ENCODE measurements at places on chromosomes 3 and 15. TPM values are rescaled to one million over a fixed set of nuclear protein-coding genes. Genes with fewer than 3 reads are reported as not detected.

DNA sequence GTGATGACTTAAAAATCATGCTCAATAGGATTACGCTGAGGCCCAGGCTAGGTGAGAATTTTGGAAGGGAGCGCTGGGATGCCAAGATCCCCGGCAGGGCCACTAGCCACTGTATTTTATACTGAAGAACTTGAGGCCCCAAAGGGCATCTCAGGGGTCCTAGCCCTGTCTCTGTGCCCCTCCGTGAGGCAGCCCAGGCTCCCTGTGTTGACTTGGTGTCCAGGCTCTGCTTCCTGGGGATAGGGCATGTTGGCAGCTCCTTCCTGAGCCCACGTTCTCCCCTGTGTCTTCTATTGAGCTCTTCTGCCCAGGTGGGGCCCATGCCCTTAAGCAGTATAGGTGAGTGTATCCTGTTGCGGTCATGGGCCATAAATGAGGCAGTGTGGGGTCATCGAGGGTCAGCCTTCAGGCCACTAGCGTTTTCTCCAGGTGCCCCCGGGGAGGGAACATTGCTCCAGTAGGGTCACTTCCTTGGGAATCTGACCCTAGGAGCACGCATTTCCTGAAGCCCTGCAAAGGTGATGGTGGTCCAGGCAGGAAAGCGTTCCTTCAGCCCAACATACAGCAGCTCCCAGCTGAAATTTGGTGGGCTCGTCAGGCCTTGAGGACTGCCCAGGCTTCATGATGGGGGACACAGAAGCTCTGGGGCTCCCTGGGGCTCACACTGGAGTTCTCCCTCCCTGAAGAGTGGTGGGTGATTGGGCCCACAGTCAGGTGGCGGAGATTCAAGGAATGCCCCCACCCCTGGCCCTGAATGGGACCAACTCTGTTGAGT is 189.4 kb downstream of the UBE3A start:
- no peaks in the 10 kb centered on the region for H3K27me3 ChIP-seq
- H3K4me3 ChIP-seq, result no peak overlapping the region
- DNase-seq, result no peak
- peaks cover 3% of the 10 kb centered on the region for H3K36me3 ChIP-seq
- no peaks in the 10 kb centered on the region for H3K4me1 ChIP-seq
- no peak overlapping the region for H3K27ac ChIP-seq

DNA sequence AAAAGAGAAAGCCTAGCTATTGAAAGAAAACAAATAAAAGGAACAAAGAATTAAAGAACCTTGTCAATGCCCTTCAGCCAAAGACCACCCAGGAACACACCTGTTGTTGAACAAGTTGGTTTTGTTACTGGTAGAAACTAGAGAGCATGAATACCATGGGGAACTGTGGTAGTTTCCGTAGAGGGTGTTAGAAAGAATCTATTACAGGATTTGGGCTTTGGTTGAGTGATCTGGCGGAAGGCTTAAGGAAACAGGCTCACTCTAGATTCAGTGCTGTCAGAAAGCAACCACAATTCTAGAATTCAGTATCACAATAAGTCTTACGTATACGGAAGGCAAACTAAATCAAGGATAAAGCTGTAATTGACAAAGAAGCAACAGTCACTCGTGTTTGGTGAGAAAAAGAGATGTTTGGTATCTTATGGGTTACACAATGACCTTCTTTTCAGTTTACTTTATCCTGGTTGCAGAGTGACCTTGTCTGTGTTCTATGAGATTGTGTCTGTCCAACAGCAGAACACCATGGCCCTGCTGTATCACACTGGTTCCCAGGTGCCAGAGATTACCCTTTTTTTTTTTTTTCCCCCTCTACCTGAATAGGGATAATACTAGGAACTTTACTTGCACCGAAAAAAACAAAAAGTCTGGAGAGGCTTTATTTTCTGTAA is 265.9 kb downstream of the SHQ1 start:
- no peak overlapping the region for H3K4me3 ChIP-seq
- peaks cover 15% of the 10 kb centered on the region for H3K4me1 ChIP-seq
- no peaks in the 10 kb centered on the region for H3K36me3 ChIP-seq
- peaks cover 7% of the 10 kb centered on the region for H3K27me3 ChIP-seq

- H3K27me3 ChIP-seq, result peaks cover 11% of the 10 kb centered on the region
- no peak overlapping the region for H3K27ac ChIP-seq
- no peak overlapping the region for H3K4me3 ChIP-seq
- H3K36me3 ChIP-seq, result no peaks in the 10 kb centered on the region
- no peak for DNase-seq
These were observed 5.7 kb upstream of the PDE8A start for GRCh38 chr15:84975871-84976351.

DNA sequence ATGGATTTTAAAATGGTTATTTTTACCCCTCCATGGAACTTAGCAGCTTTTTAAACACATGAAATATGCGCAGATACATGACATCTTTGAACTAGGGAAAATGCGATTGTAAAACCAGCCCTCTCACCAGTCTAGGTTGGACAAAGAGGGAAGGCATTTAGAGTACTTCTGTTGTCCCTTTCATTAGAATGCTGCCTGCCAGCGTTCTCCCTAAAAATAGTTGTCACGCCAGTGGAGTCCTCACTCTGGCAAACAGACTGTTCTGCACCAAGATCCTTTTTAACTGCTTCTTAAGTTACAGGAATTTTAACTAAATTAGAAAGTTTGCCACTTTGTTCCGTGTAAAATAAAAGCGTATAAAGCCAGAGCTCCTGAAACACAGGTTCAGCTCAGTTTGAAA is 295.3 kb downstream of the VPS13C start:
- no peak overlapping the region for H3K4me3 ChIP-seq
- H3K27me3 ChIP-seq, result peaks cover 43% of the 10 kb centered on the region
- no peaks in the 10 kb centered on the region for H3K36me3 ChIP-seq
- no peak overlapping the region for H3K27ac ChIP-seq

GRCh38 chr3:13057282-13058040 is 15.8 kb downstream of the IQSEC1 start:
- H3K27me3 ChIP-seq, result no peaks in the 10 kb centered on the region
- H3K4me1 ChIP-seq, result no peaks in the 10 kb centered on the region
- no peak overlapping the region for H3K27ac ChIP-seq
- no peak overlapping the region for H3K4me3 ChIP-seq

DNA sequence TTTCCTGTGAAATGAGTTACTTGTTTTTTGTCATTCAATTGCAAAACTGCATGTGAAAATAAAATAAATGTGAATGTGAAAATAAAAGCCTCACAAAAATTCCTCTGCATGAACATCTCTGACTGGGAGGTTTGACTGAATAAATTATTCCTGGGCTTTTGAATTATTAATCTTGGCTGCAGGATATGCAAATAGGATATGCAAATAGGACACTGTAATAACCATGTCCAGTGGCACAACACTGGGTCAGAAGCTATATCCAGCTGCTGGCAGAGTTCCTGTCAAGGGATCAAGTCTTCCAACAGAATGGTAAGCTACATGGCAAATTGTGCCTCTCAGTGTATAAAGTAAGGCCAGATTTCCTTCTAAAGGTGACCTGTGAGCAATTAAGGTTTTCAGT is at the start of gene SUCNR1:
Gene SUCNR1 (plus strand): TSS at position 246 of the 400 bp plus-strand sequence. CDS start 6,250 bp downstream, outside the sequence.
- no peak within 1 kb of the TSS for H3K4me3 ChIP-seq
- H3K4me1 ChIP-seq, result peaks cover 11% of the 10 kb centered on the region
- no peaks in the 10 kb centered on the region for H3K36me3 ChIP-seq
- no peak within 1 kb of the TSS for H3K27ac ChIP-seq

Gene LYZL4
- total RNA-seq, result not detected

Gene CD96
- total RNA-seq, result 88.9 TPM

Gene TF
- 1.9 TPM for total RNA-seq

Gene CFAP100
- not detected for total RNA-seq
